ENCODE measurements at places on chromosomes 2 and 18.

DNA sequence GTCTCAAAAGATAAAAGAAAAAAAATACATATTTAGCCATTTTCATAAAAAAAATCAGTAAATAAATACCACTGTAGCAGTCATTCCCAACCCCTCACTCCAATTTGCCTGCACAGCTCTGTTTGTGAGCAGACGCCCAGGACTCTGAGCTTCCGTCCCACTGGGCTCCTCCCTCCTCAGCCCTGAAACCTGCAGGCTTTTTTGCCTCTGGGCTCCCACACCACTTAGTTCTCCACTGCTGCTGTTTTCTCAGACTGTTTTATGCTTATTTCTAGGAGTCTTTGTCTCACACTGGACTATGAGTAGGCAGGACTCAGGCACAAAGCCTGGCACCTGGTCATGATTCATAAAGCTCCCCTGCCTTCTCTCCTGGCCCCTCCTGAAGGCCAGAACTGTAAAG is 6.1 kb upstream of the CXCR1 start:
- no peak for DNase-seq

DNA sequence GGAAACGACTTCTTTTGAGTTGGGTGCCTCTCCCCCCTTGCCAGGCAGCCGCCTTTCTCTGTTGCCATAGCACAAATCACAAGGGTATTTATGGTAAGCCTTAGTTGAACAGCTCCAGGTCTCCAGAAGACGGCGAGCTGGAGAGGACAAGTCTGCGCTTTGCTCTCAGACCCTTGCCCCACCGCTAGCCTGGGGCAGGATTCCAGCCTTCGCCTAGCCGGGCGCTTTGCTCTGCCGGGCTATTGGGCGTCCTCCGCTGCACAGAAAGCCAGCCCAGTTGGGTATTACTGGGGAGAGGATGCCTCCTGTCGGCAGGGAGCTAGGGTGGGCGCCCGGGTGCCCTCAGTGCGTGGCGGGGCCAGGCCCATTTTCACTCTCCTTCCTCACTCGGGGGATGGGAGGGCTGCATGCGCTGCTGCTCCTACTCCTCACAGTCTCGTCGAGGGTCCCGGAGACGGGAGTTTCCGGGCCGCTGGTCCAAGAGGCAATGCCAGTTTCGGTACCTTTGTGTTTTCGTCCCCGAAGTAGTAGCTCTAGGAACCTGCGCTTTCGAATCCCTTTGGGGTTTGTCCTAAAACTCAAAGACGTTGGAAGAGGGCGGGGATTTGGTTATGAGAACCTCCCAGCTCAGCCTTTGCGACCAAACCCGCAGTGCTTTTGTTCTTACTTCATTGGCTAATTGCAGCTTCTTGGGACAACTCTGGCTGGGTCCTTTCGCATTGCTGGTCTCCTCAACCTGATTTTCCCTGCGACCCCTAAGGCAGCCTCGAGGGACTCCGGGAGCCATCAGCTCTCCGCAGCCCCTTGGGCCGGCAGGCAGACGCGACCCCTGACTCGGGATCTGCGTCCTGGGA is 3.6 kb upstream of the DLX2 start:
- no peak for DNase-seq

DNA sequence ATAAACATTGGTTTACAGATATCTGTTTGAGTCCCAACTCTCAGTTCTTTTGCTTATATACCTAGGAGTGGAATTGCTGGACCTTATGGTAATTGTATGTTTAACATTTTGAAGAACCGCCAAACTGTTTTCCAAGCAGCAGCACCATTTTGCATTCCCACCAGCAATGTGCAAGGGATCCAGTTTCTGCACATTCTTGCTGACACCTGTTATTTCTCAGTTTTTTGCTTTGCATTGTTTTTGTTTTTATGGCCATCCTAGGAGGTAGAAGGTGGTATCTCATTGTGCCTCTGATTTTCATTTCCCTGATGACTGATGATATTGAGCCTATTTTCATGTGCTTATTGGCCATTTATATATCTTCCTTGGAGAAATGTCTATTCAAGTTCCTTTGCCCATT is 71.2 kb downstream of the MCFD2 start:
- DNase-seq, result no peak

GRCh38 chr18:7257426-7257740 is 26.5 kb downstream of the LRRC30 start:
- no peak for DNase-seq

- DNase-seq, result no peak
Observed at GRCh38 chr2:37553411-37554154, 117.9 kb downstream of the CDC42EP3 start.

- DNase-seq, result no peak
Observed at GRCh38 chr2:9154061-9154460, 52.6 kb upstream of the ASAP2 start.

DNA sequence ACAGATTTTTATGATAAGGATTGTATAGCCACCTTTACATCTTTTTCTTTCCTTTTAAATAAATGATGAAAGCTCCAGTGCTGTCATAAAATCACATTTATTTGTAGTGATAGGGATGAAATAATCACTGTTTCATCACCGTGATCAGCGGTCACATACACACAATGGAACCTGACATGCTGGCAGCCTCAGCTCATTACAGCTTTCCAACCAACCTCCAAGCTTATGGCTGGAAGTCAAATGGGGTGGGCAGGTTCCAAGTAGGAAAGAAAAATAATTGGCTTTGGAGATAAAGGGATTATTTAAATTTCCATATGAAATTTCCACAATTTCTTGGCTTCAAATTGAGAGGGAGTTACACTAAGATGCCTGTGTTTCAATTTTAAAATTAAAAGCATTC is 251.3 kb downstream of the PLCL1 start:
- DNase-seq, result no peak

DNA sequence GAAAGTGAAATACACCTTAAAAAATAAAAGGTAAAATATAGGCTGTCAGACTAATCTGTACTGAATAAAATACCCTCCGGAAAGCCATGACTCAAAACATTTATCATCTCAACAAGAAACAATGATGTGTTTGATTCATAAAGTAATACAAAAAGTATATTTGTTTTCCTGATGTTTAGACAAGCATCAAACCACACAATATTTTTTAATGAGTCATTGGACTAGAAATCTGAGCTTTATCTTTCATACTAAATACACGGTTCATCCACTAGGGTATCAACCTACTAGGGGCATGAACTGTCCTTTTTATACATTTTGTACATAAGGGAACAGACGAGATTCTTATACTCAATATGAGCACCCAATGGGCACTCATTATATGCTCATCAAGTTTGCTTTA is 31.3 kb downstream of the CD226 start:
- no peak for DNase-seq

- DNase-seq, result no peak
Observed at GRCh38 chr2:147689220-147689909, 155.5 kb upstream of the ACVR2A start.

DNA sequence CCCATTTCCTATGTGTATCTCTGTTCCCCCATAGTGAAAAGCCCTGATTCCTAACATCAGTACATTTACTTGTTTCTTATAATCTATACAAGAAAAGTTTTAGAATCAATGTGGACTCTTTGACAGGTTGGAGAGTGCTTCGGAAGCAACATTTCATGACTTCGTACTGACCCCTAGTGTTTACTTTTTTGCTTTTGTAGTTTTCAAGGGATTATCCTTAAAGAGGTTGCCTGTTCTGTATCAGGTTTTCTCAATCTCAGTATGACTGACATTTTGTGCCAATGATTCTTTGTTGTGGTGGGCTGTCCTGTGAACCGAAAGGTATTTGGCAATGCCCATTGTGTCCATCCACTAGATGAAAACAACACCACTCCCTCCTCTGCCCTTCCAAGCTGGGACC is 43.3 kb upstream of the SERPINB2 start:
- no peak for DNase-seq

DNA sequence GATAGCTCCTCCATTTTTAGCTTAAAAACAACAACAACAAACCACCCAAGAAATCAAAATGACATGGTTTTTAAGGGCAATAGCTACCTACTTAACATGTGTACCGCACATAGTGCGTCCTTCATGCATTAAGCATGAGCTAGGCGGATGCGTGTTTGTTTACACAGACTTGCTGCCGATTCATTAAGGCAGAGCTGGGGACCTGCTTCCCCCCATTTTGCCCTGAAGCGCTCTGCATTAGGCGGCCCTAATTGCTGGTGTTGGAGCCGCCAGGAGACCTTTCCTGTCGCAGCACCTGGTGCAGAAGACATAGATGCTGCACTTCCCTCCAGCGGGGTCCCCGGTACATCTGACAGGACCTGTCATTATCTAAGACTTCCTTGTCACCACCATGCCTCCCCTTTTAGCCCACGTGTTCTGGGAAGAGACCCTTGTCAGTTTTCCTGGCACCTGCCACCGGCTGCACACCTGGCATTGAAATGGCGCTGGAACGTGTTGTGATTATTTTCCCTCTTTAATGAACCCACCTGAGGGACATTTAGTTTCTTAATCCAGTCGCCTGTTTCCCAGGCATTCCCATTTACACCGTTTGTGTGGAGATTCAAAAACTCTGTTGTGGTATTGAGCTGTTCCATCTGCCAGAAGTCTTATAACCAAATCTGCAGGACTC is 261.1 kb upstream of the RAB12 start:
- DNase-seq, result no peak

GRCh38 chr2:42029639-42030199 is 18.1 kb upstream of the PKDCC start:
- no peak for DNase-seq

GRCh38 chr2:160289831-160290230 is 89.8 kb upstream of the ITGB6 start:
- no peak for DNase-seq

- DNase-seq, result no peak
Observed at GRCh38 chr2:235300368-235301201, 193.3 kb upstream of the AGAP1 start.

DNA sequence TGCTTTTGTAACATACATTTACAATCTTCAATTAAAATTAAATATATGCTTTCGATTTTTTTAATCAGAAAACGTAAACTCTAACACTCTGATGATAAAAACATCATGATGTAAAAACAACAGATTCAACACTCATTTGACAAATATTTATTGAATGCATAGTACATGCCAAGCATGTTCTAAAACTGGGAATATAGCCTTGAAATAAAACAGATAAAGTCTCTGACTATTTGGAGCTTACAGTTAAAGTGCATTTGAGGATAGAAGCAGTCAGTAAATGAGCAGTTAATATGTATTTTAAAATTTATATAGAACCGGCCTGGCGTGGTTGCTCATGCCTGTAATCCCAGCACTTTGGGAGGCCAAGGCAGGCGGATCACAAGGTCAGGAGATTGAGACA is 47.8 kb downstream of the TMX3 start:
- DNase-seq, result no peak

DNA sequence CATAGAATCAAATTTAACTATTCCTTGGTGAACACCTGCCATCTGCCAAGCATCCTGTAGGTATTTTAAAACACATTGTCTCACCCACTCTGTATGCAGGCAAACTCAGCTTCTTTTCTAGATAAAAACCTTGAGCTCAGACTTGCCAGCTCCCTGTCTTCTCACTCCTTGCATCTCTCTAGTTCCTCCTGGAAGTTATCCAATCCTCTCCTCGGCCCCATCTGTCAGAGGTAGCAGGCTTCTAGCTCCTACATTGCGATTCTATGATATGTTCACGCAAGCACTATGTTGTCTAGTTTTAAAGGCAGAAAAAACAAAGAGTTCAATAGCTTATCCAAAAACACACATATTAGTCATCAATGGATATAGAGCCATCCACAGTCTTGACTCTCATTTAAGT is 67.0 kb upstream of the APCDD1 start:
- DNase-seq, result no peak

- DNase-seq, result no peak
Observed at GRCh38 chr2:119349289-119349688, 17.3 kb downstream of the C2orf76 start.

- no peak for DNase-seq
Observed at GRCh38 chr2:139386401-139386800, 606.2 kb upstream of the NXPH2 start.

GRCh38 chr2:43759195-43759594 is 14.6 kb upstream of the DYNC2LI1 start:
- DNase-seq, result no peak

- DNase-seq, result no peak
Observed at GRCh38 chr2:151878655-151879563, 50.7 kb upstream of the ARL5A start.

DNA sequence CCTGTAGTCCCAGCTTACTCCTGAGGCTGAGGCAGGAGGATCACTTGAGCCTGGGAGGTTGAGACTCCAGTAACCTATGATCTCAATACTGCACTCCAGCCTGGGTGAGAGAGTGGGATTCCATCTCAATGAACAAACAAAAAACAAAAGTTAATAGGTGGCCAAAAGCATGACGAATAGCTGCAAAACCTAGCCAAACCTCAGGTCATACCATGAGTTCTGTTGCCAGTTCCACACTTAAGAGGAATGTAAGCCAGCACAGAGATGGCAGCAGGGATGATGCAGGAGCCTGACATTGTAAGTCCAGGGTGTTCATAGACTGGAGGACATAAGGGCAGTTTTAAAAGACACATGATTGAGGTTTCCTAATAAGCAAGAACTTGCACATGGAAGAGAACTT is 55.3 kb upstream of the RMDN2 start:
- no peak for DNase-seq

DNA sequence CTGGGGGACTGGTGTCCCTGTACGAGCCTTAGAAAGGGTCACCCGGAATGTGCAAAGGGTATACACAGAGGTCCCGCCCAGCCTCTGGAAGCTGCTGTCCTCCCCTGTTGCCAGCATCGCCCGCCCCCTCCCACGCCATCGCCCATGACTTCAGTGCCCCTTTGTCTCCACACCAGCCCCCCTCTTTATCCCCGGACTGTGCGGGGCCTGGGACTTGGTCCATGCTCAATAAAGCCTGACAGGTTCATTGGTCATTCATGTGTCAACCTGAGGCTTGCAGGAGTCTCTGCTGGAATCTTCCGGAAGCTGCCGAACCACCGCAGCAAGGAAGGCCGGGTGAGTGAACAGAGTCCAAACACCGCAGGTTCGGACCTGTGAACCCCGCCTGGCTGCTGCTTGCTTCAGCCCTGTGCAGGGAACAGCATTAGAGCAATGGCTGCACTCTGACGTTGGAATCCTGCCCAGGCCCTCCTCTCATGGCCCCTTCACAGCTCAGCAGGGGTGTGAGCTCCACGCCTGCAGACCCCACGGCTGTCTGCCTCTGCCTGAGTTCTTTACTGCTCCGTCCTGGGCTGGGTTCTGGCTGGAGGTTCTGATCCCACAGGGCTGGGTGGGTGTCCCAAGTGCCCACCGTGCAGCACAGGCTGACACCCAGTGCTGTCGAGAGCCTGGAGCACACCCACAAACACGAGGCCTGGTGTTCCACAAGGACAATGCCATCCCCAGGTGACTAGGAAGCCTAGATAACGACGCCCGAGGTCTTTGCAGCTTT is 96.5 kb downstream of the SEPTIN10 start:
- DNase-seq, result no peak

- no peak for DNase-seq
Observed at GRCh38 chr2:155190342-155190741, 491.8 kb downstream of the KCNJ3 start.

GRCh38 chr18:48408727-48409590 is at the start of gene ZBTB7C:
ZBTB7C (minus strand) TSS chr18:48409383.
- DNase-seq, result no peak

- DNase-seq, result no peak
Observed at GRCh38 chr2:28129955-28130695, 239.6 kb downstream of the BABAM2 start.

All from activated naive CD4-positive, alpha-beta T cell (primary cell).